ENCODE measurements at places on chromosomes 1 and 21.

GRCh38 chr1:35797380-35797779 lies 10.4 kb upstream of the AGO4 start:
- DNase-seq = no peak

DNA sequence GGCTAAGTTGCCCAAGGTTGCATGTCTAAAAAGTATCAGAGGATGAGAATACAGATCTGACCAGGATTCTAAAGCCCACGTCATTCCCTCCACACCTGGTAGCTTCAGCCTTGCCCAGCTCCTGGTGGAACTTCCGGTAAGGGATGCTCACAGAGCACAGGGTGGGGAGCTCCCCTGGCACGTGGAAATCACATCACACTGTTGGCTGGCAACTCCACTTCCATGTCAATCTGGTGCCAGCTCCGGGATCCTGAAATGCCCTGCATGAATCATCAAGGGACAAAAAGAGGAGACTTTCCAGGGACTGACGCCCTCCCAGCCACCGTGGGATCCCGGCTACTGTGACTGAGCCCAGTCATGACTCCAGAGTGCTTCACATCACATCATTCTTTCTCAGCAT lies 12.4 kb upstream of the BCAR3 start:
- DNase-seq = no peak

DNA sequence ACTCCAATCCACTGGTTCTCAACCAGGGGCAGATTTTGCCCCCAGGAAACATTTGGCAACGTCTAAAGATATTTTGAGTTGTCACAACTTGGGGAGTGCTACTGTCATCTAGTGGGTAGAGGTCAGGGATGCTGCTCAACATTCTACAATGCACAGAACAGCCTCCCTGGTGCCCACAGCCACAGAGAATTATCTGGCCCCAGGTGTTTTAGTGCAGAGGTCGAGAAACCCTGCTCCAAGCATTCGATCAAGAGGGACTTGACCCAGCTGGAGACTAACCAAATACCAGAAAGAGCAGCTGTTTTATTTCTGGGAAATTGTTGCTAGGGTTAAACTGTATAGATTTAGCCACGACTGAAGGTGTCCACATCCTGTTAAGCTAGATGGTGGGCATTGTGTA lies 19.2 kb downstream of the CD247 start:
- no peak for DNase-seq

DNA sequence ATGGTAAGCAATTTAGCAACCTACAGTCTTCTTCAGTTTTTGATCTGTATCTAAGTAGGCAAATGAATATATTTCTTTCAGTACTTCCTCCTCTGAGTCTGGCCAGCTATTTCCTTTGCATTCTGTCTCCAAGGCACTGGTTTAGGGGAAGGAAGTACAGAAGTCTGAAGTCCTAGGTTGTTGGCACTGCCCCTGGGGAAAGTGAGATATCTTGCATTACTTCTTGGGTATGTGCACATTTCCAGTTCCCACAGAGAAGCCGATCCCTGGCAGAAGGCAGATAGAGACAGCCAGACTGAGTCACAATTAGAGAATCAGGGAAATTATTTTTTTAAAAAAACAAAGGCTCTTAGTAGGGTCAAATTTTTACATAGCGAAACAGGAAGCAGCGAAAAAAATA lies 98.8 kb downstream of the RASAL2 start:
- DNase-seq = peak; percentile 47

DNA sequence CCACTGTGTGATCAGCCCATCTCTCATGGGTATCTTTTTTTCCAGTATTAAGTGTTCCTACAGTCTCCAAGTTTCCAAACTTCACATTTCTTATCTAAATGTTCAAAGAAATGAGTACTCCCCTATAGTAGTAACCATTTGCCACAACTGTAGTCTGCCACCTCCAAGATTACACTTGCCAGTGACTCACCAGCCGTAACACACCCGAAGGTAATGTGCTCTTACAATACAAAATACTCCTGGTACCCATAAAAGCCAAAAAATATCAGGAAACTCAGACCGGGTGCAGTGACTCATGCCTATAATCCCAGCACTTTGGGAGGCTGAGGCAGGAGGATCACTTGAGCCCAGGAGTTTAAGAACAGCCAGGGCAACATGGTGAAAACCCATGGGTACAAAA lies 20.5 kb upstream of the ZNF496 start:
- DNase-seq = no peak

- DNase-seq = no peak
These were observed 22.5 kb downstream of the MMEL1 start for GRCh38 chr1:2610036-2610959.

DNA sequence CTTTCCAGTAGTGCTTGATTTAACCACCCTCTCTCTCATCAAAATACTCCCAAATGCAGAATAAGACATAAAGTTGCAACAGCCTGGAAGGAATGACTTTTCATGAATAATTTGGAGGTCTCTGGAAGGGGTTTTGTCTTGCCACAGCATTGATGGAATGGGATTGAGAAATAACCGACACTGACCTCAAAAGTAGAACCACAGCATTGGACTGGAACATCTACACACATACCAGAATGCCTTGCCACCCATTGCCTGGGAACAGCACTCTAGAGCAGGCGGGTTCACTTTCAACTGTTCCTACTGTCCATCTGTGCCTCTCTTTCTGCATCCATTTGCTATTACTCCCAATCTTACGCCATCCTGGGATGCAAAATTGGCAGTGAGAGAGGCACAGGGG lies 149.1 kb upstream of the USP24 start:
- no peak for DNase-seq

GRCh38 chr1:152347116-152347728 lies 12.6 kb downstream of the FLG2 start:
- DNase-seq = peak; percentile 1

- DNase-seq = no peak
These were observed 172.7 kb downstream of the BARHL2 start for GRCh38 chr1:90544356-90544755.

DNA sequence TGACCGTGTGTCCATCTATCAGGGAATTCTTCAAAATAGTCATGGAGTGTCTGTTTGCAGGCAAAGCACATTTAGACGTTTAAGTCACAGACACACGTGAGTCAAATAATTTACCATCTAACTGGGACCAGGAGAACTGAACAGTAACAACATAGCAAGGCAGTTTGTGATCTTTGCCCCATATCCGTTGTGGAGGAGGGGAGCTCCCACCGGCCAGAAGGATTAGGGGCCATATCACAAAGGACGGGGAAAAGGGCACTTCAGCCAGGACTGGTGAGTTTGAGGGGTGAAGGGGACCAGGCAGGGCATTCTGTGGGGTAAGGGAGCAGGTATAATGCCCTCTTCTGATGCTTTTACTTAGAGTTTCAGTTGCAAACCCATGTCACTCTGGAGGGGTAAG lies 22.9 kb downstream of the ELAPOR1 start:
- DNase-seq = no peak

DNA sequence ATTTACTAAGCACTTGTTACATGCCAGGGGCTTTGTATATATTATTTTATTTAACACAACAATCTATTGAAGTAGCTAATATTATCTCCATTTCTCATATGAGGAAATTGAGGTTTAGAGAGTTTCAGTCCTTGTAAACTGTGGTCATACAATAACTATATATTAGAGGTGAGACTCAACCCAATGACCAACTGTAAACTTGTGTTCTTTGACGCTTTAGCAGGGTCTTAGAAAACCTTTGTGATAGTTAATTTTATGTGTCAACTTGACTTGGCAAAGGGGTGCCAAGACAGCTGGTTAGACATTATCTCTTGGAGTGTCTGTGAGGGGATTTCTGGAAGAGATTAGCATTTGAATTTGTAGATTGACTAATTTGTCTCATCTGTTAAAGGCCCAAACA lies 252.4 kb upstream of the B3GALT2 start:
- no peak for DNase-seq

- no peak for DNase-seq
These were observed 18.4 kb downstream of the RSPO1 start for GRCh38 chr1:37616330-37616729.

- no peak for DNase-seq
These were observed 74.7 kb upstream of the BACH1 start for GRCh38 chr21:29224006-29224405.

DNA sequence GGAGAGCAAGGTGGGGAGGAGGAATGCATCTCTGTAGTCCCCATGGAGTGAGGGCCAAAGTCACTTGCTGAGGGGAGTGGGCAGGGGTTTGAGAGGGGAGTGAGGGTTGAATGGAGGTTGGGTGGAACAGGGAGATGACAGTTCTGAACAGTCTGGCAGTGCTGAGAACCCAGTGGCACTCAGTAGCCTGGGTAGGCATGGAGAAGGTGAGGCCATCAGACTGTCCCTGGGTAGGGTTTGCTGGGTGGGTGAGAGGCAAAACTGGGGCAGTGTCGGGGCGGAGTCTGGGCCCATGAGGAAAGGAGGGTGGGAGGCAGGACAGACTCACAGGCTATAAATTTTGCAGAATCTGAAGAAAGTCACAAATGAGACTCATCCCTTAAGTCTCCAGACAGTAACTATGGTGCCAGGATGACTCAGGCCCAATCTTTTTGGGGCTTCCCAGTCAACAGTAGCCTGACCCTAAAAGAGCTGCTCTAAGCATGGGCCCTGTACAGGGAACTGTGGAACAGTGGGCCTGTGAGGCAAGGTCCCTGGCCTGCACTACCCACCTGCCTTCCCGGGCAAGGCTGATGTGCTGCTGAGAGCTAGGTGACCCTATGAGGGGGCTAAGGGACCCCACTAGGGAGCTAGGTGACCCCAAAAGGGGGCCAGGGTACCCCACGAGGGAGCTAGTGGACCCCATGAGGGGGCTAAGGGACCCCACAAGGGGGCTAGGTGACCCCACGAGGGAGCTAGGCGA lies 51.0 kb upstream of the DMRTB1 start:
- DNase-seq = no peak

DNA sequence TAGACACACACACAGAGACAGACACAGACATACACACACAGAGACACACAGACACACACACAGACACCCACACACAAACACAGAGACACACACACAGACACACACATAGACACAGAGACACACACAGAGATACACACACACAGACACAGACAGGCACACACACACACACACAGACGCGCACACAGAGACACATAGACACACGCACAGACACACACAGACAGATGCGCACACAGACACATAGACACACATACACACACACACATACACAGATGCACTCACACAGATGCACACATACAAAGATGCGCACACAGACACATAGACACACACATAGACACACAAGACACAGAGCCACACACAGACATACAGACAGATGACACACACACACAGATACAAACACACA lies 16.0 kb downstream of the KIF21B start:
- DNase-seq = no peak

DNA sequence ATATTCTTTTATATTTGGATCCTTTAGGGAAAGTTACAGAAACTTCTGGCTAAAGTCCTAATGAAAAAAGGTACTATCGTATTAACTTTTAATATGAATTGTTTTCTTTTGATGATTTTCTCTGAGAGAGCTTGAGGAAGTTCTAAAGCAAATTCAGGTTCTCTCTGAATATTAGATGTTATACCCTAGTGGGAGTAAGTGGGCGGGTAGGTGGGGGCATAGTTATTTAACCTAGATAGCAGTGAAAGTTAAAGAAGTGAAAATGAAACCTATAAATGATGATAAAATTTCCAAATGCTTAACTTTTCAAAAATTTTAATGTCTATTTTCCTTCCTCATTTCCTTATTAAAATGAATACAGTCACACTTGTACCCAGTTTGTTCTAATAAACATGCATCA lies 26.2 kb upstream of the B3GALT2 start:
- DNase-seq = peak; percentile 34

GRCh38 chr1:177561436-177561835 lies 390.7 kb downstream of the BRINP2 start:
- DNase-seq = no peak

- no peak for DNase-seq
These were observed 68.3 kb upstream of the TARDBP start for GRCh38 chr1:10943991-10944730.

- DNase-seq = no peak
These were observed 23.0 kb downstream of the KIAA2013 start for GRCh38 chr1:11903210-11903609.

DNA sequence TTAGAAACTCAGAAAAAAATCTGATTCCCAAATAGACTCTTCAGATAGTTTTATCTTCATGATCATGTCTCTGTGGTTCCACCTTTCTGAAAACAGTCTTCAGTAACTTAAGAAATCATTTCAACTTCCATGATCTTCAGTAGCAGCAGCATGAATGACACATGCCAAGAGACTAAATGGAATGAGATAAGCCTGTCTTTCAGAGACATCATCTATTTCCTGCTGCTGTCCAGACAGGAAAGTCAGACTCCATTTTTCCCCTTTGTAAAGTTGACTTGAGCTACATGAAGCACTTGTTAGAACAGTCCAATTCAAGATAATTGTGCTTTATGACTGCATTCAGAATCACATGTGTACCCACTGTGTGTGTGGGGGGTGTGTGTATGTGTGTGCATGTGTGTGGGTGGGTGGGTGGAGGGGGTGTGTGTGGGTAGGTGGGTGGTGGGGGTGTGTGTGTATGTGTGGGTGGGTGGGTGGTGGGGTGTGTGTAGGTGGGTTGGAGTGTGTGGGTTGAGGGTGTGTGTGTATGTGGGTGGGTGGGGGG lies 58.8 kb downstream of the CLIC4 start:
- no peak for DNase-seq

DNA sequence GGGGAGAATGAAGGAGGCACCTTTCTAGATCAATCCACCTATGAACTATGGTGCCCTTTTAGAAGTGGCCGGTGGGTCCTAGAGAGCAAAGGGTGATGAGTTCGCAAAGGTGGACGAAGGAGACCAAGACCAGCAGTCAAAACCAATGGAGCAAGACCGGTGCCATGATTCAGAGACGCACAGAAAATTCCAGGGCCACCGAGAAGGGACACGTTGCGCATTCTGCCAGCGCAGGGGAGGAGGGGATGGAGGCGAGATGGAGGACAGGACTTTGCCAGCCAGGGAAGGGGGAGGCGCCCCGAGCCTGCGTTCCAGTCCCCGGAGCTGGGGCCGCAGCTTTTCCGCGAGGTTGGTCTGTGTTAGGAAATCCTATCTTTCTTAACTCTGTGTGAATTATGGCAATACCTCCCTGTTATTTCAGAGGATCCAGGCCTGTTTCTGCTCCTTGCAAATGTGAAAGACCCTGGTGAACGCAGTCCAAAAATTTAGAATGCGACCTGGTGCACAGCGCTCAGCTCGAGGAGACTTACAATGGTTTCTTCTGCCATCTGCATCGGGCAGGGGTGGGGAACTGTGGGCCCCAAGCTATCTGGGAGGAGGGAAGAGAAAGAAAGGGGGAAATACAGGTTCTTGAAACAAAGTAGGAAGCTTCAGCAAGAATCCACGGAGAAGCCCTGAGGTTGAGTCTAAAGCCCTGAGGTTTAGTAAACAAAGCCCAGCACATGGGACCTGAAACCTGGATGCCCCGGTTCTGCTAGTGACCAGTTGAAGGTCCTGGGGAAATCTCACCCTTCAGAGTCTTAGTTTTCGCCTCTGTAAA lies 129.4 kb downstream of the MRPS6 start:
- no peak for DNase-seq

GRCh38 chr1:154877370-154877974 lies 7.4 kb upstream of the KCNN3 start:
- DNase-seq = no peak

DNA sequence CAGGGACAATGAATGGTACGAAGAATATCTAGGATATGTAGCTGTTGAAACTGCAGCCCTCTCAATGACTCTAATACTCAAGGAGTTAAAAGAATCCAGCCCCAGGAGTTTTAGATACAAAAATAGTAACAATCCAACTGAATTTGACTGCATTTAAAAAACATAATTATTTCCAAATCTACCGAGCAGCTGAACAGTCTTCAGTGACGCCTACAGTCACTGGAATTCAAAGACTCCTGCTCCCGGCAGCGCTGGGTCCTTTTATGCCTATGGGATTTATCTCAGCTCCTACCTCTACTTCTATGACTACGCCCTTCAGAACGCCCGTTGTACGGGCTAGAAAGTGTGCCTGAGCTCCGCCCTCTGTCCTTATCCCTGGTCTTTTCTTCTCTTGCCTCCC lies 55.7 kb downstream of the WARS2 start:
- DNase-seq = peak; percentile 12

All from putamen (tissue), 1 donor.